ENCODE measurements at places on chromosomes 4 and X.

- DNase-seq: peak; percentile 23
These were observed at the start of gene ZFX for GRCh38 chrX:24149351-24150050. Gene ZFX (plus strand): TSS chrX:24149729. CDS start chrX:24172743, 23,014 bp downstream.

GRCh38 chr4:11470438-11471045 is 41.8 kb upstream of the HS3ST1 start:
- no peak for DNase-seq

DNA sequence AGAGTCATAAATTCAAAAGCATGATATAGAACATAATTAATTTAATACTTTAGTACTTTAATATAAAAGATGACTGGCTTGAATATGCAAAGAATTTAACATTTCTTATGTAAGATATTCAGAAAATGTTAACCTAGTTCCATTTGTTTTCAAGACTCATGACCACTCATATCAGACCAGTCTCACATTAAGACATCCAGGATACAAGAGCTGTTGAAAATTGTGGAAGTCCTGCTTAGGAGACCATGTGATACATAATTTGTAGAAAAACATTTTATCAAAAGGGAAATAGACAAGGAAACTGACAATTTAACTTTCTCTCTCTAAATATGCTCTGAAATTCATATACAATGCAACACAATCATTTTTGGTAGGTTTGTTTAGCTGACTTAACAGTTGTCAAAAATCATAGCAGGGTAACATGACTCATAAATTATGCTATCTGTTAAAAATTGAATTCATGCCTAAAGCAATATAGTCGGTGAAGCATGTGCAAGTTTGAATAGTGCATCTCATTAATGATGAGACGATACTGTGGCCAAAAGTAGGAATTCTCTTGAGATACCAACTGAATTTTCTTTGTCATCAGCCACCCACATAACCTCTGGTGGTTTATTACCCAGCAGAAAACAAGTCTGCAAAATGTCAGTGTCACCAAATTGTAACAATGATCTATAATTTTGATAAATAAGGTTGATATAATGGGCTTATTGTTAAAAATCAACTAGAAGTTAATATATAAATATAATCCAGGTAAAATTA is 211.4 kb downstream of the GASK1B start:
- no peak for DNase-seq

DNA sequence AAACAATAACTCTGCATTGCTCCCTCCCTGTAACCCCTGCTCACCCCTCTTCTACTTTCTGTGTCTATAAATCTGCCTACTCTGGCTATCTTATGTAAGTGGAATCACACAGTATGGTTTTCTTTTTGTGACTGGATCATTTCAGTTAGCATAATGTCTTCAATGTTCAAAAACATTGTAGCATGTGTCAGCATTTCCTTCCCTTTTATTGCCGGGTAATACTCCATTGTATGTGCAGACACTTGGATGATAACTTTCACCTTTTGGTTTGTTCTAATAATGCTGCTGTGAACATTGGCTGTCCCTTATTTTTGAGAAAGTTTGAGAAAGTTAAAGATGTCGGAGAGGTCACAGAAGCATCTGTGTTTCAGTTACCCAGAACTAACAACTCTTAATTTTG is 60.6 kb upstream of the TLR2 start:
- no peak for DNase-seq

DNA sequence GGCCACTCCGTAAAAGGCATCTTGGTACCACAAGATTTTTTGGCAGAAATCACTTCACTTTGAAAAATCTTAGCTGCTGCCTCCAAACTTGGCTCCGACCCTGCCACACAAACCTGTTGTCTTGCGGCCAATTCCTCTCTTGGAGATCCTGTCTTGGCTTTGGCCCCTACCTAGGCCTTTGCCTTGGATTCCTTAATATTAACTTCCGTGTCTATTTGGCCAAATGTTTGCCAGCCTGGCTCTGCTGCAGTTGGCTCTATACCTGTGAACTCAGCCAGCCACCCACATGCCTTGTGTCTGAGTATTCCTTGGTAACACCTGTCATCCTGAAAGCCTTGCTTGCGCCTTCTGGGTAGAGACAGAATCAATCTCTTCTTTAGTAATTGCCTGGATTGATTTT is 12.5 kb downstream of the GRXCR1 start:
- DNase-seq: no peak

DNA sequence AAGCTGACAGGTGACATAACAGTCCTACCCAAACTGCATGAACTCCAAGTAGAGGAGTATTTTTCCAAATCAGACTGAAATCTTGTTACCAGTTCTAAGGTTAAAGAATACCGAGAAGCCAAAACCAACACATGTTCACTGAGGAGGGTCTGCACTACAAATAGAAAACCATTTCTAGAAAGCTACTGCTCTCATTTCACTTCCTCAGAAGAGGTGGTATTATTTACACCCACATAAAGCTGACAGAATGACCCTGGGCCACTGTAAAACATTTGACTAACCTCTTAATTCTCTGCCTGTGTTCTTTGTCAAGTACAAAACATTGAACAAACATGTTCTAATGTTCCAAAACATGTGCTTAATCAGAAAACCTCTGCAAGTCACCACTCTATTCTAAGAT is 95.8 kb downstream of the IQCM start:
- no peak for DNase-seq

DNA sequence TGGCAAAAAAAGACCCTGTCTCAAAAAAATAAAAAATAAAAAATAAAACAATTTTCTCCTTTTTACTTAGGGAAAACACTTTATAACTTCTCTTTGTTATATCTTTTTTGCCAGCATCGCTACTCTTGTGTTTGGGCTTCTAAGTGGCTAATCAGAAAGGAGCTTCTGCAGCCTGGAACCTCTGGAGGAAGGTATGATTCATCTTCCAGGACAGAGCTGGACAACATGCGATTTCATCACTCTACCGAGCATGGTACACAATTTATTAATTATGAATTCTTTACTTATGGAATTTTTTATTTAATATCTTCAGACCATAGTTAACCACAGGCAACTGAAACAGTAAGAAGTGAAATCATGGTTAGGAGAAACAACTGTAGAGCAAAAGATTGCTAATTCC is 1254.3 kb upstream of the AGA start:
- no peak for DNase-seq

GRCh38 chr4:16213121-16213520 is 13.2 kb downstream of the TAPT1 start:
- DNase-seq: no peak

GRCh38 chr4:111959222-111959621 is 186.0 kb upstream of the FAM241A start:
- DNase-seq: no peak

All from thymus (tissue), 14 donors.